ENCODE measurements at places on chromosomes 3 and 15.
A peak's percentile ranks its signal among the peaks of the same experiment; 100 is the strongest.

DNA sequence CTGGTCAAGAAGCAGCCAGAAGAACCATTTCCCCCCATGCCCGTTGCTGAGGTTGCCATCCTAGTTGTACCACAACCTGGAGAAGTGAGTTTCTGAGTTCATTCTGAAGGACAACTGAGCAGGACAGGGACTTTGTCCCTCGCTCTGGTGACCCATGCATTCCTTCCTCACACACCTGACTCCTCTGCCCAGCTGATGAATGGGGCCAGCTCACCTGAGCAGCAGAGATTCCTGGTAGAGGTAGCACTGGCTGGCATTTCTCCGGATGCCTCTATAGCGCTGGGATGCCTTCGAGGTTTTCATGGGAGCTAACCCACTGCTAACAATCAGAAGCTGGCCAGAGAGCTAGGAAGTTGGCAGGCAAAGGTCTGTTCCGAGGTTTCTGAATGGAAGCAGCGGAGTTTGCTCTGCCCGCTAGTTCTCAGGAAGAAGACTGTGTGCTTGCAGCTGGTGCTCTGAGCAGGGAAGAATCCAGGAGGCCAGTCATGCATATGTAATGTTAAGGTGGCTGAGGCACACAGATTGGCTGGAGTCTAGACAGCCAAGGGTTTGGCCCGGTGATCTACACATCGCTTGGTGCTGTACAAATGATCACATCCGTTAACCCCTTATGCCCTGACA, at the start of gene TMC3:
Gene TMC3, minus strand, starts transcription at position 439 of the 621 bp plus-strand sequence. Its CDS starts 136 bp downstream, at position 303.
- DNase-seq, result no peak

DNA sequence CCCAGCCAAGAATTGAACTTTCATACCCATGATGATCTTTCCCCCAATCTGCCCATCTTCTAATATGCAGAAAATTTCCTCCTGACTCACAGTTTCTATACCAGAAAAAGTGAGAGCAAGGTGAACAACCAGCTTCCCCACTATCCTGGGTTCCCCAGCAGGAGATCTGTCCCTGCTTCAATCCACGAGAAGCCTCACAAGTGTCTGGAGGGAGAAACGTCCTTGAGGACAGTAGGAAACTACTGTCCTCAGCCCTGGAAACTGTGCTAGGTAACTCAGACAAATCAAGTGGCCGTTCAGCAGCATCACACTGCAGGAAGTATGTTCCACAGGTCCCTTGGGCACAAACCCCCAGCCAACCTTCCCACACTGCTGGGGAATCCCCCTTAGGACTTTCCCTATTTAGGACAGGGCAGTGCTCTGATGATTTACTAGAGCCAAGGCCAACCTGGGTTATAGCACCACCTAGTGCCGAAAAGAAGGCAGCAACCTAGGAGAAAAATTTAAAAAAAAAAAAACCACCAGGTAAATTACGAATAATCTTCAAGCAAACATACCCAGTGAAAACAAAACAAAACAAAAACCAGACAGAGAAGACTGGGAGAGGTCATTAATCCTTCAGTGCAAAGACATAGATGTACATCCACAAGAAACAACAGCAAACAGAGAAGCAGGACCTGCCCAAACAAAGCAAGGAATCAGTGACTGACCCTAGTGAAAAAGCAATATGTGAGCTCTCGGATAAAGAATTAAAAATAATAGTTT, 36.0 kb downstream of the MORC1 start:
- DNase-seq, result no peak

GRCh38 chr3:156643729-156644389, 30.5 kb upstream of the TIPARP start:
- DNase-seq, result no peak

DNA sequence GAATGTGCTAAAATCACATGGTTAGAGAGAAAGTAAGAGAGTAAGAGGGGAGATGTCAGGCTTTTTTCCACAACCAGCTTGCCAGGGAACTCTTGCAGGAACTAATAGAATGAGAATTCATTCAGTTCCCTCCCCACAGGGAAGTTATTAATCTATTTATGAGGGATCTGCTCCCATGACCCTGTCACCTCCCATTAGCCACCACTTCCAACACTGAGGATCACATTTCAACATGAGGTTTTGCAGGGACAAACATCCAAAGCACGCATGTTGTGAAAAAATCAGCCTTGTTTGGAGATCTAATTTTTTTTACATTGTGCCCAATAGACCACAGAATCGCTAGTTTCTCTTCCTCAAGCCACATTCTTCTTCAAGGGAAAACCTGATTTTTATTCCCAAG, 904.0 kb downstream of the TBL1XR1 start:
- peak; percentile 36 for DNase-seq

- no peak for DNase-seq
These were observed 148.0 kb upstream of the TPM1 start for GRCh38 chr15:62894322-62895085.

DNA sequence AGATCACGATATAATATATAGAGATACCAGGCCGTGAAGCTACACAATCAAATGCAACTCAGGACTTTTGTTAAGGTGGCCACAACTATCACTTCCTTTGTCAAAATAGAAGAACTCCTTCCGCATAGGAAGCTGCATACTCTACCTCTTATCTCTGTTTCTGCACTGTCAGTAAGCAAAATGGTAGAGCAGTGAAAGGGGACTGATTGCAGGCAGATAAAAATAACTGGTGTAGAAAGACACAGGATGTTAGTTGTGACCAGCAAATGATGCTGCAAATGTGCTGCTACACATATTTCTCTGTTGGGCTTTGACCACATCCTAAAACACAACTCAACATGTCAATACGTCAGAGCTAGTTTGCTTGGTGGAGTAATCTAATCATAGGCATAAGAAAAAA, 16.3 kb upstream of the TRAT1 start:
- no peak for DNase-seq

DNA sequence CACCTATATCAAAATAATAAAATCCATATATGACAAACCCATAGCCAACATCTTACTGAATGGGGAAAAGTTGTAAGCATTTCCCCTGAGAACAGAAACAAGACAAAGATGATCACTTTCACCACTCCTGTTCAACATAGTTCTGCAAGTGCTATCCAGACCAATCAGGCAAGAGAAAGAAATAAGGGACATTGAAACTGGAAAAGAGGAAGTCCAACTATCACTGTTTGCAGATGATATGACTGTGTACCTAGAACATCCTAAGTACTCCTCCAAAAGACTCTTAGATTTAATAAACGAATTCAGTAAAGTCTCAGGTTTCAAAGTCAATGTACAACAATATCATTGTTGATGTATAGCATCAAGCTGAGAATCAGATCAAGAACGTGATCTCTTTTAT, 35.6 kb upstream of the FGF7 start:
- DNase-seq, result no peak

DNA sequence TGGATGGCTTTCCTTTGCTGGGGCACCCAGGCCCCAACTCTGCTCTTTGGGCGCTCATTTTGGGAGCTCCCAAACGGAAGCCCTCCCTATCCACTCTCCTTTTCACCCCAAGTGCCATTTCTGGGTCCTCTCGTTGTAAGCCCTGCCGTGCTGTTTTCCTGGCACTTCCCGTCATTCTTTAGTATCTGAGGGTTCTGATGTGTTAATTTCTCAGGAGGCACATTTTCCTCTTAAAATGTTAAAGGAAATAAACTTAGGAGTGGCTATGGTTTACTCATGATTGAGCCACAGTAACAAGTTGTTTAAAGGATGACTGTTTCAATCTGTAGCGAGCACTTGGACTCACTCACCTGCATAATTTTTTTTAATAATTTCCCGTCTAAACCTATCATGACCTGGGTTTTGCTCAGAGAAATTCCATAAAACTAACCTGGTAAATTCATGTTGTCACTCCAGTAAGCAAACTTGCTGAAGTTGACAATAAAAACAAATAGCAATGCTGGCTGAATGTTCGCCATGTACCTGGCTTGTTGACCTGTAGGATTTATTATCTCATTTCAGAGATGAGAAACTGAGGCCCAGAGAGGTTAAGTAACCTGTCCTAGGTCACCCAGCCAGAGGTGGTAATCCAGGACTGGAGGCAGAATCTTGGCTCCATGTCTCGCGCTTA, 10.6 kb downstream of the ALDH1A3 start:
- peak; percentile 43 for DNase-seq

DNA sequence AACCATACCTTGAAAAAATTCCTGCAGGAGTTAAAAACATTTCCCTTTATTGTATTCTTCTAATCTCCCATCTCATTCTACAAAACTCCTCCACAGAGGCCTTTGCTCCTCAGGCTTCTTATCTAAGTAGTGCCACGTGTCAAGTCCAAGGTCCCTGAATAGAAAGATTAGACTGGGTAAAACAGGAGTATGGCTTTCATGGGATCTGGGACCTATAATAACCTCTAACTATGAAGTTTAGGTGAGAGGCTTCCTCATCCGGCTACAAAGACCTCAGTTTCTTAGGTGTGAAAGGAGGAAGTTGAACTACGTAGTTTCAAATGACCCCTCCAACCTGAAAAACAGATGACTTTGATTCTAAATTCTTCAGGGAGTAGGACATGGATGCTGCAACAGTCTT, 20.0 kb downstream of the GPR15 start:
- DNase-seq, result no peak

- DNase-seq, result no peak
These were observed 78.6 kb downstream of the FHIT start for GRCh38 chr3:61172684-61173083.

DNA sequence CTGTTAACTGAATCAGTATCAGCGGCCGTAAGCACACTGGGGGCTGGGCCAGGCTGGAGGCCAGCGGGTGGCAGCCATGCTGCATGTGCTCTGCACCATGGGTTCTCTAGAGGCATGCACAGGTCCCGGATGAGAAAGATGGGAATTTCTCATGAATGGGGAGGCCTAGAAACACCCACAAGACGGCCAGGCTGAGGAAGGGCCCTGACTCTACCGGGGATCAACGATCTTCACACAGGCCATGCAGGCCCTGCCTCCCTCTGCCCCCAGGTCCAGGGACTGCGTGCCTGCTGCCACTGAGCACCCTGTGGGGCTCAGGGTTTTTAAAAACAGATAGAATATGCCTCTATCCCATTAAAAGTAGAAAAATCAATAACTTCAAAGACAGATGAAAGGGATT, 32.7 kb downstream of the SLC41A3 start:
- no peak for DNase-seq

- DNase-seq, result no peak
These were observed 220.6 kb downstream of the SLCO3A1 start for GRCh38 chr15:92074101-92074500.

GRCh38 chr15:92647467-92648163, 8.0 kb downstream of the FAM174B start:
- DNase-seq, result no peak

- no peak for DNase-seq
These were observed 704.2 kb downstream of the ROBO1 start for GRCh38 chr3:79063624-79064023.

DNA sequence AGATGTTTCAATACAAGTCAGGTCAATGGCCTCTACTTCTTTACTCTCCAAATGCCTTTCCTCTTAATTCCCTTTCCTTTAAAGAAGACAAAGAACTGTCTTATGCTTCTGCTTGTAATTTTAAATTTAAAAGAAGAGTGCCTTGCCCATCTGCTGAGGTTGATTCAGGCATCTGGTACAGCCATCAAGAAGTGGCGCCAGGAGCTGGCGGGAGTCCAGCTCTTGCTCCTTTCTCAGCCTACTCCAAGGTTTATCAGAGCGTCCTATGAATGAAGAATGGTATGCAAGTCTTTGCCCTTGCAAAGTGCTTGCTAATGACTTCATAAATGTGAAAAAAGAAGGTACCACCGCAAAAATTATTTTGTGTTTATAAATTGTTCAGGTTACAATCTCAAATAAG, 294.6 kb upstream of the TGFBR2 start:
- no peak for DNase-seq

- DNase-seq, result no peak
These were observed 137.2 kb upstream of the CBLB start for GRCh38 chr3:106006001-106006400.

DNA sequence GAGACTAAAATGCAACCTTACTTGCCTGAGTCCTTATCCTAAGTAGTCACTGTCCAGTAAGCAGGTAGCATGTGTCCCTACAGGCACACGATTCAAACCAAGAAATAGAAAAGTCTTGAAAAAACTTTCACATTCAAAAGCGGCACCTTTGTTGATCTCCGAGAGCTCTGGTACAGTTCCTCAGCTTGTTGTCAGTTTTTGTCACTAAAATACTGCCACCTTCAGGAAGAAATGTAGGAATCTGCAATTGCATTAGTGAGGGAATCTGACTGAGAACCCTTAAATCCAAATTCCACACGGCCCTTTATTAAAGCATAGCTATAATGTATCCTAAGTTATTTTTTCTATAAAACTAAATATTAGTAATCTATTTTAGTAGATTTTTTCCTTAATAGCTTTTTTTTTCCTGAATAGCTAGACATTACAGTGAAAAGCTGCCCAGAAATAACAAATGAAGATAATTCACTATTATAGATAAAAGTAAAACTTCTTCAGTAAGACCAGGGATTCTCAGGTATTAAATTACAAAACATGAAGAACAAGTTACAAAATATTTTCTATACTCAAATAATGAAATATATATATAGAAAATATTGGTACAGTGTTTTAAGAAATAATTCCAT, 44.0 kb downstream of the CCDC54 start:
- no peak for DNase-seq
